ENCODE measurements at places on chromosomes 6 and 20.
A peak's percentile ranks its signal among the peaks of the same experiment; 100 is the strongest.

DNA sequence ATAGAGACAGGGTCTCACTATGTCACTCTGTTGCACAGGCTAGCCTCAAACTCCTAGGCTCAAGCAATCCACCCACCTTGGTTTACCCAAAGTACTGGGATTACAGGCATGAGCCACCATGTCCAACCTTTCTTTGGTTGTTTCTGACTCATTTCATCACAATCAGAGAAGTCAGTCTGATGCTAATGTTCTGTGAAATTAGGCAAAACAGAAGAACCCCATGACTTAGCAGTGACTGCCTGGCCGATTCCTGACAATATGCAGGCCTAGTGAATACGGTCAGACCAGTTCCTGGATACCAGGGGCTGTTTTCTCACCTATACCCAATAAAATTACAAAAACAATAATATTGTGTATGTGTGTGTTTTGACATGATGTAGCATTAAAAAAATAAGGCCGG, 58.8 kb upstream of the BTN3A2 start:
- no peak for DNase-seq

- no peak for DNase-seq
Measured at GRCh38 chr6:112041535-112041934, 12.4 kb upstream of the CCN6 start.

GRCh38 chr6:158347335-158347734, 35.1 kb downstream of the TULP4 start:
- no peak for DNase-seq

DNA sequence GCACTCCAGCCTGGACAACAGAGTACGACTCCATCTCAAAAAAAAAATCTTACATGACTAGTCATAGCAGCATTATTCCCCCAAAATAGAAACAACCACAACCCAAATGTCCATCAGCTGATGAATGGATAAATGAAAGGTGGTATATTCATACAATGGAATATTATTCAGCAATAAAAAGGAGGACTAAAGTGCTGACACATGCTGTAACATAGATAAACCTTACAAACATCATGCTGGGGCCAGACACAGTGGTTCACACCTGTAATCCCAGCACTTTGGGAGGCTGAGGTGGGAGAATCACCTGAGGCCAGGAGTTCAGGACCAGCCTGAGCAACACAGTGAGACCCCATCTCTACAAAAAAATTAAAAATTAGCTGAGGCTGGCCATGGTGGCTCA, 16.9 kb downstream of the C20orf203 start:
- no peak for DNase-seq

DNA sequence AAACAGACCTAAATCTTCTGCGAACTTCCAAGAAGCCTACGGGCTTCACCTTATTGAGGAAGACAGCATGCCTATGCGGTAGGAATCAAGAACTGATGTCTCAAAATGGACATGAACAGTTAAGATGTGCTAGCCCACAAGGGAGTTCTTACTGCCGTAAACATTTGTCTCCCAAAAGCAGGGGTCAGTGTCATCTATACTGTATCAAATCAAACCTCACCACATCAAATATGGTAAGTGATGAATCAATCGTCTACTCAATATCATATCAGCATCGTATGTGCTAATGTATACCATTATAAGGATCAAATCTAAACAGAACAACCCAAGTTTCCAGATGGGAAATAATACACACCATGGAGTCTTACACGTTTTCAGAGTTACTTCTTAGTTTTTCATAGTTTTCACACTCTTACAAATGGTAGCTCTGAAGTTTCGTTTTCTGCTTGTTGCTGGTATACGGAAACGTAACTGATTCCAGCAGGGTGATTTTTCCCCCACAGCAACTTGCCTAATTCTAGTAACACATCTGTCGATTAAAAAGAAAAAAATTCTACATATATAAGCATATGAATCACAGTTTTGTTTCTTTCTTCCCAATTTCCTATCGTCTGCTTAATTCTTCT, 12.6 kb downstream of the RRBP1 start:
- no peak for DNase-seq

DNA sequence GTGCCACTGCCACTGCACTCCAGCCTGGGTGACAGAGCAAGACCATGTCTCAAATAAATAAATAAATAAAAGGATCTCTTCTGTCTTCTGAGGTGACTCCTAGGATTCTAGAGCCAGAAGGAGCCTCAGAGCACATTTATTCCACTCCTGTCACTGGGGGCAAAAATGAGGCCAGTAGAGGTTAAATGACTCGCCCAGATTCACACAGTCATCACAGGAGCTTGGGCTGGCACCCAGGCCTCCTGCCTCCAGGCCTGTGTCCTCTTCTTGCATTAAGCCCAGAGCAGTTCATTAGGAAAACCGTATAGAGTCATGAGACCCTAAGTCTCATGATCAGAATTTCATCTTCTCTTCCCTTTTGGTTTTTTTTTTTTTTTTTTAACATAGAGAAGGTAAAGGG, 243.3 kb downstream of the NRN1 start:
- DNase-seq: no peak

DNA sequence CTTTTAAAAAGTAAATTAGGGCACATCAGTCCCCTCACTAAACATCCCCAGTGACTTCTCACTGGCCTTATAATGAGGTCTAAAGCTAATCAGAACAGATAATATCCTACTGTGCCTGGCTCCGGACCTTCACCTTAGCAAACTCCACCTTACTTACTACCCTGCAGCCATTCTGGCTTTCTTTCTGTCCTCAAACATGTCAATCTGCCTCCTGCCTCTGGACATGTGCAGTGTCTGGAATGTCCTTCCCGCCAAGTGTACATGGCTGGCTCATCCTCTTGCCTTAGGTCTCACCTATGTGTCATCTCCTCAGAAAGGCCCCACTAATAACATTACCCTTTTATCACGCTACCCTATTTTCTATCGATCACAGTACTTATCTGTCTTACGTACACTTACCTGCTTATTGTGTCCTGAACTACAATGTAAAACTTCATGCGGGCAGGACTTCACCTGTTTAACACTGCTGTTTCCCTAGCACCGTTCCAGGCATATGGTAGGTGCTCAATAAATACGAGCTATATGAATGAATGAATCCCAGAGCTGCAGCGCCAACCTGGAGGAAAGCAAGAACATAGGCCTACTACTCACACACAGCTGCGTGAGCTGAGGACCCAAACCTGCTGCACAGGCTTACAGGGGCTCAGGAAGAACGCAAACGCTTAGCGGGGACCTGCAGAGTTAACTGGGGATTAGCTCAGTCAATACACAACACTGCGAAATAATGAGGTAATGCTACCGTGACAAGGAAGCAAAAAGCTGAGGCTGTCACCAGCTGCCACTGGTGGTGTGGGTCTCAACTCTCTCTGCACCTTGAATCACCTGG, 991 bp downstream of the UQCC2 start:
- DNase-seq: no peak

DNA sequence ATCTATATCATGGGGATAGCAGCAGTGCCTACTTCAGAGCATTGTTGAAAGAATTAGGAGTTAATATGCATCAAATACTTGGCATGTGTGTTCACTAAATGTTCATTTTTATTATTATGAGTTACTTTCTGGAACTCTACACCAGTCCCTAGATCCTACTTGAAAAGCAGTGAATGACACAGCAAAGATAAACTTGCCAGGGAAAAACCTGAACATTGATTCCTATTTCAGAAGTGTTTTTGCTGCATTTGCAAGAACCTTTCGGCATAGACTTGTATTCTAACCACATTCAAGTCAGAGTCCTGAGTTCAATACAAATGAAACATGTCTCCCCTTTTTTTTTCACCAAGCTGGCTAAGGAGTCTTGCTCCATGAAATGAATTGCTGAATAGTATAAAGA, 187.4 kb upstream of the TAB2 start:
- no peak for DNase-seq

DNA sequence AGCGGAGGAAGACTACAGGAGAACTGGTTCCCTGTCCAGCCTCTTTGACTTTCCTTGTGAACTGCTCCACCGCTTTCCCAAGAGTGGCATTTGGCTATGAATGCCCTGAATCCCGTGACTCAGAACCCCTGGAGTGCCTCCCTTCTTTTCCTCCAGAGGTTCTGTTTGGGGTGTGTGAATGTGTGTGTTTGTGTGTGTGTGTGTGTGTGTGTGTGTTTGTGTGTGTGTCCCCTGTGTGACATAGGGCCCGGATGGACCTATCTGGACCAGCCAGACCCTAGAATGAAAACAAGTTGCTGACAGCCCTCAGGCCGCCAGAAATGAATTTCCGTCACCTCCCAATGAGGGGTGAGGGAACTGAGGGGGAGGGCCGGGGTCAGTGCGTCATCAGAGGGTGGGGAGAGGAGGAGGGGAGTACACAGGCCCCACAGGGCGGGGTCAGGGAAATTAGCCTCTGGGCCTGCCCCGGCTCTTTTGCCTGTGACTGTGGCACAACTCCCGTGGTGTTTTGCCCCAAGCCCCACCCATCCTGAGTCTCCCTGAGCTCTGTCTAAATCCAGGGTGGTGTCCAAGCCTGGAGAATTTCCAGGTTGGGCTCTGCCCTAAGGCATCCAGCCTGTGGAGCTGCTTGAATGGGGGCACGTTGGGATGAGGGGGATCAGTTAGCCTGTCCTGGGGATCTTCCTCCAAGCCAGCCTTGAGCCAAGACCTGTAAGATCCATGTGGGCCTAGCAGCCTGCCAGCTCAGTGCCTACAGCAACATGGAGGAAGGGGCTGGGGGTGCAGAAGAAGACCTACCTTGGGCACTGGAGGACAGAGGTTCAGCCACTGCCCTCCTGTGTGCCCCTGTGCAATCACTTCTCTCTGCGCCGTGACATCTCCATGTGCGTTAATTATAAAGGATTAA, 15.2 kb upstream of the MRPS18A start:
- peak; percentile 76 for DNase-seq

- DNase-seq: no peak
Measured at GRCh38 chr6:138004430-138005287, 102.6 kb downstream of the PERP start.

- no peak for DNase-seq
Measured at GRCh38 chr6:52975580-52975979, 19.5 kb downstream of the GSTA4 start.

DNA sequence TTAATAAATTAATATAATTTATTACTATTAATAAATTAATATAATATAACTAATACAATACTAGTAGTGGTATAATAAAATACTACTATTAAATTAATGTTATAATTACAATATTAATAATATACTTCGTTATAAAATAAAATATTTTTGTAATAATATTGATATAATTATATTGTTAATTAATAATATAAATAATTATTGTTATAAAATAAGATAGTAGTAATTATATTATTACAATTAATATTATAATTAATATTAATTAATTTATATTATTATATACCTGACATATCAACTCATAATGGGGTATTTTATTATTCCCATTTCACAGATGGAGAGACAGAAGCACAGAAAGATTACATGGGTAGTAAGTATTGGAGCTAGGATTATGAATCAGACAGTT, 8.9 kb downstream of the BEND6 start:
- no peak for DNase-seq

- DNase-seq: no peak
Measured at GRCh38 chr6:104229057-104229456, 630.7 kb downstream of the HACE1 start.

DNA sequence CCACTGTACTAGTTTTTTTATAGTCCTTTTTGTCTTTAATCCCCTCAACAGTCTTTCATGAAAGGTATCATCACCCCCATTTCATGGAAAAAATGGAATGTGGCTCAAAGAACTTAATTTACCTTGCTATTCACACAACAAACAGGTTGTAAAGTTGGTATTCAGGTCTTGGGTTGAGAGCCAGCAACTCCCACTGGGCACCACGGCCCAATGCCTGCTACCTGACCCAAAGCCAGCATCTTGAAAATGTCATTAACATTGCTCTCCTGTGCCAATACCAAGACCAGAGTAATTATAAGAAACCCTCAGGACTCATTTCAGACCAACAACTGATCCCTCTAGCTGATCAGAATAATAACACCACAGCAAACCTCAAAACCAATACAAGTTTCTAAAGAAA, 75.7 kb downstream of the METTL24 start:
- DNase-seq: no peak

DNA sequence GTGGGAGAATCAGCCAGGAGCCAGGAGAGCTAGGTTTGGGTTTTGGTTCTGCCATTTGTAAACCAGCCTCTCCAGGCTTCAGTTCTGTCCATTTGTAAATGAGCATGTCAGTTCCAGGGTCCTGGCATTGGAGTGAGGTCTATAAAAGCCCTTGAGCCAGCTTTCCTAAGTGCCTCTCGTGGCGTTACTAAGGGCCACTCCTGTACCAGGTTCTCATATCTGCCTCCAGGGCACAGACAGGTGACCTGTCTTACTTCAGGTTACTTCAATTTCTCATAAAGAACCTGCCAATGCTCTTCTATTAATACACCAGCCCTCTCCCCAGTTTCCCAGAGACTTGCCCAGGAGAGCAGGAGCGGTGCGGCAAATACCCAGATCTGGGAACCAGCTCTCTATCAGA, 101.9 kb downstream of the VEGFA start:
- no peak for DNase-seq

DNA sequence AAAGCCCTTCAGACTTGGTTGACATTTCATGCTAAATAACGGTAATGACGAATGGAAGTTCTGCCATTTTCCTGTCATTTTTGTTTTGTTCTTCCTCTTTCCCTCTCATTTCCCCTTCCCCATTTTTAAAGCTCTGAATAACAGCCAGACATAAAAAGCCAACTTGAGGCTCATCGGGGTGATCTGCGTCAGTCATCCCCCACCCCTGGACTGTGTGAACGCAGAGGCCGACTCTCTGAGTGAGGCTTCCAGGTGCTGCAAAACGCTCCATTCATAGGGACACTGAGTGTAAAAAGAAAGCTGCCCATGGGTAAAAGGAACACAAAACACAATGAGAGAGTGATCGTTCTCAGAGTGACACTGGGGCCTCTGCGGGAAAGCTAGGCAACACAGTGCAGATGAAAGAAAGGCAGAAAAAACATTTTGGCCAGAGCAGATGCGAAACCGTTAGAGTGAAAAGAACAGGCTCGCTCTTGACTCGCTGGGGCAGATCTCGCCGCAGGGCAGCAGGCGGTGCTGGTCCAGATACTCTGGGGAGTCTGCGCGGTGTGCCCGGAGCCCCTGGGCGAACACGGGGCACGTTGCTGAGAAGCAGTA, 684.8 kb downstream of the QKI start:
- no peak for DNase-seq

GRCh38 chr6:90079560-90080490, 185.6 kb downstream of the GJA10 start:
- no peak for DNase-seq

DNA sequence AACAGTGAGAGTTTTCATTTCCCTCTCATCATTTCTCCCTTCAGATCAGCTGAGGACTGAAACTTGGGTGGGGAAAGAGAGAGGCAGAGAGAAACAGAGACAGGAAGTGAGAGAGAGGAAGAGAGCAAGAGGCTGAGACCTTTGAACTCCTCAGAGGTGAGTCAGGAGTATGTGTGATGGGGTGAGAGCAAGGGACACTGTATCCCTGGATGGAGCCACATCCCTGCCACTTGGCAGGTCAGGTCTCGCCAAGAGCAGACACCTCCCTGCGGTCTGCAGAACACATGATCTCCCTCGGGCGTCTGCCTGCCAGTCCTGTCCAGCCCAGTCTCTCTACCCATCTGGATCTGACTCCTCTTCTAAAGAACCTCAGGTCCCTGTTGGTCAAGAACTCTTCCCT, 62.7 kb upstream of the SYNDIG1 start:
- DNase-seq: no peak

GRCh38 chr20:41048461-41049301, 20.1 kb downstream of the TOP1 start:
- DNase-seq: no peak

GRCh38 chr20:32010101-32010500, at the start of gene CCM2L:
TSS of gene CCM2L (plus strand) at chr20:32010438. CDS start at chr20:32010455, 17 bp downstream.
- DNase-seq: no peak
